ENCODE measurements at places on chromosomes 3 and 15.
A peak's percentile ranks its signal among the peaks of the same experiment; 100 is the strongest.

DNA sequence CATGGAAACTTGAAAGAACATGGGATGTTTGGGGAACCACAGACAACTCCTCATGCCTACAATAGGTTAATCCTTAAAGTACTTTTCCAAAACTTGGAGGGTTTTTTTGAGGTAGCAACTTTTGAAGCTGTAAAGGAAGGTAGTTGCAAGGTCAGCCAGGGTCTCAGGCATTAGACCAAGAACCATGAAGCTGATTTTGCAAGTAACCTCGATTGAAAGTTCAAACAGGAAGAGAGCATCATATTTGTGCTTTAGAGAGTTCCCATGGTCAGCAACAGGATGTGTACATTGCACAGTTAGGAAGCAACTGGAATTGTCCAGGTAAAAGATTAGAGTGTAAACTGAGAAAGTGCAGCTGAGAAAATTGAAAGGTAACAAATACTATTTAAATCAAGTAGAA is 199.8 kb upstream of the NR2F2 start:
- no peak for DNase-seq
- H3K4me1 ChIP-seq, result no peaks in the 10 kb centered on the region
- no peak overlapping the region for H3K4me3 ChIP-seq

DNA sequence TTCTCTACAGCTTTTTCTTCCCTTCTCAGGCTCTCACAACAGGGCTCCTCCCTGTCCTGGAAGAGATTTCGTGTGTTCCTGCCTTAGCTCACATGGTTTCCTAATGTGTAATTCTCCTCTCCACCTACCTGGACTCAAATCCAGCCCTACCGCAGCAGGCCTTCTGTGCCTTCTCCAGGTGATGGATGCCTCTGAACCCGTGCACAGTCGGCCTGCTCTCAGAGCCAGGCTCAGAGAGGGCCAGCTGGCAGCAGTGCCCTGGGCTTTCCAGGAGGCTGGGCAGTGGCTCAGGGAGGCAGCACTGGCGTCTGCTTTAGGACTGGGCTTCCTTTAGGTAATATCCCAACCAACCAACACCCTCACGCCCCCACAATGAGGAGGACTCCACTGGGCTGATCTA is 123.2 kb upstream of the TMC3 start:
- no peak overlapping the region for H3K4me3 ChIP-seq
- no peak overlapping the region for H3K27ac ChIP-seq
- no peak for DNase-seq
- H3K4me1 ChIP-seq, result no peaks in the 10 kb centered on the region
- H3K27me3 ChIP-seq, result no peaks in the 10 kb centered on the region
- no peaks in the 10 kb centered on the region for H3K36me3 ChIP-seq

GRCh38 chr3:55884066-55884465 is 397.0 kb upstream of the WNT5A start:
- no peak for DNase-seq
- H3K4me3 ChIP-seq, result no peak overlapping the region
- H3K4me1 ChIP-seq, result no peaks in the 10 kb centered on the region
- no peak overlapping the region for H3K27ac ChIP-seq
- no peaks in the 10 kb centered on the region for H3K27me3 ChIP-seq

DNA sequence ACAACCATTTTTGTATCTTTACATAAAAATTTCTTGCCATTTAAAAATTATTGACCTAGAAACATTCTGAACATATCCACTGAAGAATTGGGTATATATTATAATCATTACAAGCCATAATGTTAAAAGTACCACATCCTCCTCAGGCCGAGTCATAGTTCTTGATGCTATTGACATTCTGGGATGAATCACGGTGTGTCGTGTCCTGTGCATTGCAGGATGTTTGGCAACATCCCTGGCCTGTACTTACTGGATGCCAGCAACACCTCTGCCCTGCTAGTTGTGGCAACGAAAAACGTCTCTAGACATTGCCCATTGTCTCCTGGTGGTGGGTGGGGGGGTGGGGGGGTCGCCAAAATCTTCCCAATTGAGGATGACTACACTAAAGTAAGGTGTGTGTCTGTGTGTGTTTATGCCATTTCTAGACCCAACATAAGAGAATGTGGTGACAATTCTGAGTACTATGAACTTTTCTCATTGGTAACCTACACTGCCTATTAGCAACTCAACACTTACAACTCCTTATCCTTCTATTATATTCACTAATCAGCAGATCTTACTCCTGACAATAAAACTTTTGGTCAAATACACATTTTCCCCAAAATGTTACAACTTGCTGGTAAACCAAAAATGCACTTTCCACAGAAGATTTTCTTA is 471.6 kb downstream of the FOXP1 start:
- H3K27ac ChIP-seq, result peak overlapping the region; percentile 72
- H3K36me3 ChIP-seq, result peaks cover 24% of the 10 kb centered on the region
- peaks cover 71% of the 10 kb centered on the region for H3K4me1 ChIP-seq
- no peak overlapping the region for H3K4me3 ChIP-seq

GRCh38 chr15:63019511-63020109 is 22.9 kb upstream of the TPM1 start:
- no peaks in the 10 kb centered on the region for H3K27me3 ChIP-seq
- no peak overlapping the region for H3K27ac ChIP-seq
- no peak overlapping the region for H3K4me3 ChIP-seq
- H3K36me3 ChIP-seq, result no peaks in the 10 kb centered on the region

- H3K27ac ChIP-seq, result no peak overlapping the region
- no peak overlapping the region for H3K4me3 ChIP-seq
- H3K4me1 ChIP-seq, result no peaks in the 10 kb centered on the region
- no peaks in the 10 kb centered on the region for H3K36me3 ChIP-seq
- no peaks in the 10 kb centered on the region for H3K27me3 ChIP-seq
Observed at GRCh38 chr15:84725001-84725491, 9.1 kb upstream of the SEC11A start.
